ENCODE measurements at places on chromosomes 2 and 18. TPM values are rescaled to one million over a fixed set of nuclear protein-coding genes. Genes with fewer than 3 reads are reported as not detected.

MEIS1 gene
- polyA plus RNA-seq, result 15.3 TPM

CDK15 gene
- polyA plus RNA-seq, result not detected

FNDC4 gene
- 8.4 TPM for polyA plus RNA-seq

WDPCP gene
- 9.5 TPM for polyA plus RNA-seq

RAB27B gene
- polyA plus RNA-seq, result 2.2 TPM

POMC gene
- 1.7 TPM for polyA plus RNA-seq

WNT10A gene
- polyA plus RNA-seq, result not detected

DNA sequence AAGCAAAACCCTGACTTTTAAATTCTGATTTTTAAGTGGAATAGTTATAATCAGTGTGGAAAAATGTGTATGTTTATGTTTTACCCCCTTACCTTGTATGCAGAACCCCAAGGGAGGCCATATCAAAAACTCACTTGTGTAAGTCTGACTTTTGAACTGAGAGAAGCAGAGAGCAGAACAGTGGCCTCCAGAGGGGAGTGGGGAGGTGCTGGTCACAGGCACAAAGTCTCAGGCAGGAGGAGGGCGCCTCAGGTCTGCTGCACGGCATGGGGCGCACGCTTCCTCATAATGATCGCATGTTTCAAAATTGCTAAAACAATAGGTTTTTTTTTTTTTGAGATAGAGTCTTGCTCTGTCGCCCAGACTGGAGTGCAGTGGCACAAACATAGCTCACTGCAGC is 127.8 kb downstream of the TPO start:
- no peak for DNase-seq

DNA sequence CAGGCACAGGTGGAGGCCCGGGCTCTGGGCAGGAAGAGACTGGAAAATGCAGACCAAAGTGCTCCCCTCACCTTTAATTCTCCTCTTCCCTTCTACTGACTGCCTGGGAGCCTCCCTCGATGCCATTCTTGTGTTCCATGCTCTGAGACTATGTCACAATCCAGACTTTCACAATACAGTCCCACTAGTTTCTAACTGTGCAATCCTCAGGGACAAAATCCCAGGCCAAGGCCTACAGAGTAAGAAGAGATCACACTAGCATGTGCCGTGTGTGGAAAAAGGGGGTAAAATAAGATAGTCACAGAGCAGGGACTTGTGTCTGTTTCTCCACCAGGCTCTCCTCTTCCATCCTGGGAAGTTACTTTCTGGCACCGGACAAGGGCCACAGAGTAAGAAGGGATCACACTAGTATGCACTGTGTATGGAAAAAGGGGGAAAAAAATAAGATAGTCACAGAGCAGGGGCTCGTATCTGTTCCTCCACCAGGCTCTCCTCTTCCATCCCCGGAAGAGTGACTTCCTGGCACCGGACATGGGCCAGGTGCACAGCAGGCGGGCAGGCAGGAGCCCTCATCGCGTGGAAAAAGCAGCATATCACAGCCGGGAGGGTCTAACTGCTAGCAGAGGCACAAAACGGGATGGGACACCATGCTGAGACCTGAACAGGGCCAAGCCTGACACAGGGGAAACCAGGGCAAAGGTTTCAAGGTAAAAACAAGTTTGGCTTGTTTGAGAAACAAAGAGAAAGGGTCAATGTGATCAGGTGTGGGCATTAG is 9.6 kb downstream of the CYB5A start:
- no peak for DNase-seq

DNA sequence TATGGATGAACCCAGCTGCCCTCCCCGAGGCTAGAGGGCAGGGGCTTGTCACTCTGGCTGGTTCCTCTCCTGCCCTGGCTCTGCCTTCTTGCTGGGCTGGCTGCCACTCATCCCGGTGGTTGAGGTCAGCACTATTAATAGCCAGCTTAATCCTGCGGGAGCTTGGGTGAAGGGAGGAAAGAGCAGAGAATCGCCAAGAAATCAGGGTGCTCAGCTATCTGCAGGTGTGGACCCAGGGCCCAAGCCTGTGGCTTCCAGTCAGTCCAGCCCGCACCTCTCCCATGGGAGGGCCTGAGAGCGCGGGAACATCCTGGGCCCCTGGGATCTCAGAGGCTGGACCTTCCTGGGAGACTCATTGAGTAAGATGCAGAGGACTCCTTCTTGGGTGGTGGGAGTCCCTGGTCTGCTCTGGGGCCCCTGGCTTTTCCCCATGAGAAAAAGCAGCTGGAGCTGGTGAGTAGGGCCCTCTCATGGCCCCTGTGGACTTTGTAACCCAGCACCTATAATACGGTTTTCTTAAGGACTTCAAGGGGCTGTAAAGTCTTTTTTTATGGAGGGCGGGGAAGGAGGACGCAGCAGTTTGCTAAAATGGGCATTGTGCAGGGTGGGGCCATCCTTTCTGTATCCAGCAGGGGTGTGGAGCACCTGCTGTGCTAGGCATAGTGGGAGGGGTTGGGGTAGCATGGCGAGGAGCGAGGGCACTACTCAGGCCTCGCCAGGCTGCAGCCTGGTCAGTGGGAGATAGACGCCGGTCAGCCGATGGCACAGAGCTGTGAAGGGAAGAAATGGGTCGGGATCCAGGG is 27.4 kb upstream of the CNNM3 start:
- DNase-seq, result no peak

DNA sequence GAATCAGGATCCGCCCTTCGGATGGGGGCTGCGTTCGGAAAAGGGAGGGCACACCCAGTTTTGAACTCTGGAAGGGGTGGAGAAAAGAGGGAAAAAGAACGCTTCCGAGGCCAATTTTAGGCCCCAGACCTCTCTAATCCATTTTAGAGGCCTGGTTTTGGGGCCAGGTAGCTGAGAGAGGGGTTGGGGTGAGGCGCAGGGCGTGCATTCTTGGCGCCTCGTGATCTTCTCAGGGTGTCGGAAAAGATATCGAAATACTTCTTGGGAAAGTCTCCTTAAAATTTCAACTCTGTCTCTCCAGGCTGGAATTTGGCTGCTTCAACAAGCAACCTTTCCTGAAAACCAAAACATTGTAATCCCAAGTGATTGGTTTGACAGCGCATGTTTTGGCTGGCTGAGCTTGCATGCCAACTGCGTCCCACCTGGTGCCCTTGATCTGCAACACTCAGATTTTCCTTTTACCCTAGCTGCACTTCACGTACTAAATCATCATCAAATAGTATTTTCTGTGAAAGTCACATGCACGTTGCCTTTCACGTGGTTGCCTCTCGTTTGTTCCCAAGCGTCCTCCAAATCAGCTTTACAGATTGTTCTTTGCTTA is 864 bp upstream of the XPO1 start:
- peak; percentile 55 for DNase-seq

GRCh38 chr2:168090366-168091135 is 156.8 kb downstream of the STK39 start:
- no peak for DNase-seq

DNA sequence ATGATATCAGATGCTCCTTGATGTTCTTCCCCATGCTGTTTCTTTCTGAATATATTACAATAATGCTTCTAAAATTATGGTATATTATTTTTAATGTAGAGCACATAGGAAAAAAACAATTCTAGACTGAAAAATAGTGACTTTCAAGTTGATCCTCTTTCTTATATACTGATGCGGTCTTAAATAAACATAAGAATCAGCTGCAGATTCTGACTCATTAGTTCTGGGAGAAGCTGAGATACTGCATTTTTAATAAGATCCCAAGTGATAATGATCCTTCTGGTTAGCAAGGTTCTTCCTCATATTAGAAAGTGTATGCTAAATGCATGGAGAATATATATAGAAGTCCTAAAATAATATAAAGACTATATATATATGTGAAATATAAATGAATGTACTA is 124.9 kb downstream of the XIRP2 start:
- DNase-seq, result no peak

DNA sequence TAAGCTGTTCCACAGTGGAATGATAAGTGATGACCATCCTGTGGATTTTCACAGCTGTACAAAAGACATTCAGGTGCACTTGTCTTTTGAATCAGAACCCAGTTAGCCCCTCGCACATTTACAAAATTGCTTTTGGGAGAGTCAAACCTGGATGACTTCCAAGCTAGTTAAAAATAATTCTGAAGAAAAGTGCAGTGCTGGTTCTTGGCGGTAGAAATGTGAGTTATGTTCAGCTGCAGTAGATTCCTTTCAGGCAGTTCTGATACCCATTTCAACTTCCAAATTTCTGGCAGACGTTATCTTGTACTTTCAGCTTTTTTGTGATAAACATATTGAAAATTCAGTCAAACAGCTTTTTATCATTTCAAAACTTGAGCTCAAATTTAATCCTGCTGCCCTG is 324.7 kb downstream of the NRXN1 start:
- DNase-seq, result peak; percentile 11

GRCh38 chr2:26245810-26246209 is 1.1 kb downstream of the HADHB start:
- DNase-seq, result no peak

DNA sequence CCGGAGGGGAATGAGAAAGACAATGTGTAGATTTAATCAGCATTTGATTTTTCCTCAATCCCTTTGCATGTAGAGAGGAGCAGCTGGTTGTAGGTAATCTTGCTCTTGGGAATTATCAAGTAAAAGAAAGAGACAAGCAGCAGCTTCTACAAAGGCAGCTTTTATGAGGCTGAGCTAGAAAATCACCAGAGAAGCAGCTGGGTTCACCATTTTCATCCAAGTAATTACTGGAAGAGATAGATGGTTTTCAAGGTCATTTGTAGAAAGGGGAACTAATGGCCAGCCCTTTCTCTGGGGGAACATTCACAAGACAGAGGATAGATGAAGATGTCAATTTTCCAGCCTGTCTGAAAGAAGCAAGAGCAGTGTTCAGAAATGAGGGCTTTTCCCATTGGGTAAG is 113.0 kb downstream of the RND3 start:
- DNase-seq, result peak; percentile 55

GRCh38 chr2:42314892-42315468 is 46.0 kb downstream of the COX7A2L start:
- no peak for DNase-seq

GRCh38 chr2:188993247-188993646 is 19.1 kb downstream of the COL3A1 start:
- DNase-seq, result no peak

- no peak for DNase-seq
These were observed 152.1 kb downstream of the GLI2 start for GRCh38 chr2:120887741-120888231.

DNA sequence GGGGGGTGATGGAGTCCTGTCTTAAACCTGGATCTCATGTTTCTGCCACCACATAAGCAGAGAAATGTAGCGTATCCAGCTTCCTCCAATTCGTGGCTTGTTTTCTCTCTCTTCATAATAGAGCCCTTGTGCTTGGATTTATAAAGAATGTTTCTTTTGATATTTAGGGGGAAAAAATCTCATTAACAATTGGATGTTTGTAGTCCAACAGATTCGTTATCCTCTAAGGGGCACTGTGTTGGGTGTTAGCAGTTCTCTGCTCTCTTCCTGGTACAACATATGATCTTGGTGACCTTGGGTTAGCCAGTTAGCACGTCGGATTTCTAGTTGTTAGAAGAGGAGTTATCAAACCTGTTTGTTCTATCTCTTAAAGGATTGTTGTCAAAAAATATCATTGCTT is 127.8 kb downstream of the FMNL2 start:
- no peak for DNase-seq

DNA sequence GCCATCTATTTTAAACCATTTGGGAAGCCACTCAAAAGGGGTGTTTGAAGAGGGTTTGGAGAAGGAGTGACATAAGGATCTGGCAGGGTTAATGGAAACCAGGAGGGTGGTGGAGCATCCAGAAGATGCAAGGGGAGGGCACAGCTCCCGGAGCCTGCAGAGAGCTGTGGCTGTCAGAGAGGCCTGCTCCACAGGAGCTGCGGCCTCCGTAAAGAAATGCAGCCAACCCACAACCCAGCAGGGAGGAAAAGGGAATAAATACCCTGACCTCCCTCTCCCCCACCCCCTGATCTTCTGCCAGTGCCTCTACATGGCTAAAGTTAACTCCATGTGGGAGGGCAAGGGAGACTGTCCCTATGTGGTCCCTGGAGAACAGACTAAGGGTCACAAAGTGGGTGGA is 567.1 kb upstream of the POU3F3 start:
- DNase-seq, result peak; percentile 17

GRCh38 chr2:147862859-147863516 is 18.2 kb downstream of the ACVR2A start:
- no peak for DNase-seq

DNA sequence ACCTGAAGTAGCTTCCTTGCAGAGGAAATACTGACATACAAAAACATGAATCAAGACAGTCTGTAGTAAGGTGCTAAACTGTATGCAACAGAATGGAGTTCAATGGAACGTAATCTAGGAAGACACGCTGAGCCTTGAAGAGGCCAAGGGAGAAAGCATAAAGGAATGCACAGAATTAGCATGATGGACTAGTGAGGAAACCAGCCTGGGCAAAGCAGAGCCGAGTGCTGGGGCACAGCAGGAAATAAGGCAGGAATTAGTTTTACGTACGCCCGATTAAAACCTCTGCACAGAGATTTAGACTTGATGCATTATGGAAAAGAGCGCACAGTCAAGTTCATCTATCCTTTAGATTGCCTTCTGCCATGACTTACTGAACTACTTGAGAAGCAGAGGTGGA is 200.3 kb downstream of the DLGAP1 start:
- DNase-seq, result no peak
